Activated naive CD8-positive, alpha-beta T cell treated with anti-CD3 and anti-CD28 coated beads, Interleukin-2, amount 10 ng/mL, durations not matched to agents 7 days and 5 days (primary cell): ENCODE measurements at places on chromosomes 4 and X.
A peak's percentile ranks its signal among the peaks of the same experiment; 100 is the strongest.

DNA sequence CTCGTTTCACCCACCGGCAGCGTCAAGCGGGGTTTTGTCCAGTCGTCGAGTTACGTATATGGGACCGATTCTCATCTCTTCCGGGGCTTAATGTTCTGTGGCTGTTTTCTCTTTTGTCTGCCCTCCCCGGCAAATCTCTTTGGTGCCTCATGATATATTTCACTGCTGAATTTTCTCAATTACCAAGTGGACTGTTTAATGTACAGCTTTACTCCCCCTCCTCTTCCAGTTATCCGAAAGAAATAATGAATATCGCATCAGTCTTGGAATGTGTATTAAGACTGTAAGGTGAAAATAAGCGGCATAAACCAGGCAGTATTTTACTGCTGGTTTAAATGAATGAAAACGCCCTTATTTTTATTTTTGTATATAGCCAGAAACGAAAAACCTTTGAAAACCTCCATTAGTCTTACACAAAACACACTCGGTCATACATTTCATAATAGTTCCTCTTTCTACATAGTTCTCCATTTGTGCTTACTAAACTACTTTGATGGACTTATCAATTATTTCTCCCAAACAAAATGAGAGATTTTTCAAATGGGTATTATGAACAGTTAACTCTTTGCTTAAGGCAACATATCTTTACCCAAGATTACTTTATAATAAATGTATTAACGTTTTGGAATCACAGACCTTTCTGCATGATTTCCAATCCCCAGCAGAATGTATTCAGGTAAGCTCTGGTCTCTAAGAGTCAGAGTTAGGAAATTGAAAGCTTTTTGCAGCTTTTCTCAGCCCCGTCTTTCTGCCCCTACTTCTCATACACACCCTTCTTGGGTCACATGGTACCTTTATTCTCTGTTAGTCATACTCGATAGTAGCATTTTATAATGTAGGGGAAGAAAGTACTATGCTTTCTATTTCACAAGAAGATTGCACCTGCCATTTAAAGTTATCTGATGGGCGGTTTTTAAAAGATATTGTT is 979 bp downstream of the RP2 start:
- peak overlapping the region; percentile 89 for H3K4me3 ChIP-seq
- peaks cover 2% of the 10 kb centered on the region for H3K4me1 ChIP-seq
- DNase-seq = no peak
- H3K27ac ChIP-seq = peak overlapping the region; percentile 91

DNA sequence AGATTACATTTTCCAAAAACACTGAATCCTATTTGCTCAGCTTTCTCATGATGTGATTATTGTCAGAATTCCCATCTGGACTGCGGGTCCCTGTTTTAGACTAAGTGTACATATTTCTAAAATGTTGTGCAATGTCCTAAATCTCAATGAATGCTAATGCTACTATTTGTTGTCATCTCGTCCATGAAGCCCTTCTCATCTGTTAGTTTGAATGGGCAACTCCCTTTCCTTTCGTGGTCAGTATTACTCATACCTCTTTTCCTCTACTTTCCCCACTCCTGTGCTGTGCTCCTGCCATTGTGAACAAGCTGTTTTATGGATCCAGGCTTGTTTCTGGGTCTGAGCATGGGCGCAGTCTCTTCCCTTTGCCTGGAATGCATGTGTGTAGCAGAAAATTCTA is 91.0 kb downstream of the MID1 start:
- DNase-seq = no peak
- no peak overlapping the region for H3K27ac ChIP-seq
- no peaks in the 10 kb centered on the region for H3K27me3 ChIP-seq
- no peak overlapping the region for H3K4me3 ChIP-seq
- no peaks in the 10 kb centered on the region for H3K36me3 ChIP-seq
- H3K4me1 ChIP-seq = no peaks in the 10 kb centered on the region

- H3K27me3 ChIP-seq = no peaks in the 10 kb centered on the region
- no peak overlapping the region for H3K4me3 ChIP-seq
- H3K27ac ChIP-seq = no peak overlapping the region
- peaks cover 24% of the 10 kb centered on the region for H3K4me1 ChIP-seq
- DNase-seq = no peak
These were observed 4.4 kb downstream of the GNPDA2 start for GRCh38 chr4:44722001-44722400.

DNA sequence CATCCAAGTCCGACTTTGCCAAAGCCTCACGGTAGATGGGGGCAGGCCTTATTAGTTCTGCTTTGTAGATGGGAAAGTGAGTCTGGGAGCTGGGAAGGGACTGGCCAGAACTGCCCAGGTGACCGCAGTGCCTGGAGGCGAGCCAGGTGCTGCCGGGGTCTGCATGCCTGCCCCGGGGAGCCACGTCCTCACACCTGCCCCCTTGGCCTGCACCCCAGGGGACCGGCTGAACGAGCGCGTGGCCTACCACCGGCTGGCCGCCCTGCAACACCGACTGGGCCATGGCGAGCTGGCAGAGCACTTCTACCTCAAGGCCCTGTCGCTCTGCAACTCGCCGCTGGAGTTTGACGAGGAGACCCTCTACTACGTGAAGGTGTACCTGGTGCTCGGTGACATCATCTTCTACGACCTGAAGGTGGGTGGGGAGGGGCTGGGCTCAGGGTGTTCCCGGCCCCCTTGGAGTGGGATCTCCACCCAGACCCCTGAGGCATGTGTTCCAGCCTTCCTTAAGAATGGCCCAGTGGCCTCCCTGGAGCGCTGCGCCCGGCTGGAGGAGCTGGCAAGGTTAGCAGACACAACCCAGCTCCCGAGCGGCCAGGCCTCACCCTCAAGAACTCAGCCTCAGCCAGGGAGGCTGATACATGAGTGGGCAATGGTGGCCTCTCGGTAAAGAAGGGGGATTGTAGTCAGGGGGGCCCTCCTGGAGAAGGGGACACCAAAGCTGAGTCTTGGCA is 32.1 kb upstream of the HTRA3 start:
- no peak overlapping the region for H3K27ac ChIP-seq
- no peak overlapping the region for H3K4me3 ChIP-seq
- DNase-seq = no peak
- no peaks in the 10 kb centered on the region for H3K4me1 ChIP-seq
- H3K36me3 ChIP-seq = no peaks in the 10 kb centered on the region
- no peaks in the 10 kb centered on the region for H3K27me3 ChIP-seq

GRCh38 chr4:26400132-26400531 is 79.3 kb downstream of the RBPJ start:
- peaks cover 30% of the 10 kb centered on the region for H3K36me3 ChIP-seq
- H3K27ac ChIP-seq = no peak overlapping the region
- no peak overlapping the region for H3K4me3 ChIP-seq
- peaks cover 25% of the 10 kb centered on the region for H3K4me1 ChIP-seq

DNA sequence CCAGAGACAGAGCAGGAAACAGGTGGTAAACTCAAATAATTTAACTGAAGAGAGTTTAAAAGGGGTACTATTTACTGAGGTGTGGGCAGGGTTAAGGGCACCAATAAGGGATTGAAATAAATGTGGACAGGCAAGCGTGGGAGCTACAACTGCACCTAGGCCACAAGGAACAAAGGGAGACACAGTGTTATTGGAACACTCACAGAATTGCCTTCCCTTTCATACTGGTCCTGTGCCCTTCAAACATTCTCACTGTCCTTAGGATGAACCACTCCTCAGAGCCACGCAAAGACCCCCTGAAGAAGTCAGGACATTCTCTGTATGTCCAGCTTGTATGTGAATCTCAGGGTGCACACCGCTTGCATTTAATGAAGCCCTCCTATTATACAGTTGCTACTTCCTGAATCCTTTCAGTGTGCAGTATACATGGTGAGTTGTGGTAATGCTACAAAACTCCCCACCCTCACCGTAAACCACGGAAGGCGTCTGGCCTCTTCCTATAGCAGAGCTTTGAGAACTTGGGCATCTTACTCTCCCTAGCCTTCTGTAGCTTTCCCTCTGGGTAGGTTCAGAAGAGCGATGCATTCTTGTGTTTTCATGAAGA is 9.6 kb upstream of the MRPL1 start:
- peak overlapping the region; percentile 93 for H3K27ac ChIP-seq
- peaks cover 48% of the 10 kb centered on the region for H3K4me1 ChIP-seq
- DNase-seq = peak; percentile 58
- H3K36me3 ChIP-seq = no peaks in the 10 kb centered on the region
- H3K4me3 ChIP-seq = peak overlapping the region; percentile 72

- no peak overlapping the region for H3K27ac ChIP-seq
- H3K4me3 ChIP-seq = no peak overlapping the region
- no peaks in the 10 kb centered on the region for H3K4me1 ChIP-seq
- no peak for DNase-seq
These were observed 35.7 kb downstream of the APBB2 start for GRCh38 chr4:41178372-41179370.

GRCh38 chr4:98994474-98995182 is 893 bp upstream of the METAP1 start:
- peak overlapping the region; percentile 95 for H3K4me3 ChIP-seq
- peak overlapping the region; percentile 100 for H3K27ac ChIP-seq
- peaks cover 20% of the 10 kb centered on the region for H3K4me1 ChIP-seq

- no peaks in the 10 kb centered on the region for H3K27me3 ChIP-seq
- DNase-seq = no peak
- H3K4me1 ChIP-seq = no peaks in the 10 kb centered on the region
- no peaks in the 10 kb centered on the region for H3K36me3 ChIP-seq
- H3K27ac ChIP-seq = no peak overlapping the region
- H3K4me3 ChIP-seq = no peak overlapping the region
These were observed 52.7 kb downstream of the ACOX3 start for GRCh38 chr4:8387615-8388527.
